Purkinje cell (primary cell): ENCODE measurements at places on chromosomes 1 and 21. TPM values are rescaled to one million over a fixed set of nuclear protein-coding genes. Genes with fewer than 3 reads are reported as not detected.

Gene BGLAP
- not detected in 2 replicates for polyA plus RNA-seq

Gene LMOD1
- 0.34 and 1.6 TPM in 2 replicates for polyA plus RNA-seq

Gene PERM1
- not detected in 2 replicates for polyA plus RNA-seq

Gene SPOCD1
- polyA plus RNA-seq = not detected in 2 replicates

Gene LYST
- 29.4 and 30.0 TPM in 2 replicates for polyA plus RNA-seq

Gene GBP3
- polyA plus RNA-seq = 1.9 and 2.7 TPM in 2 replicates

Gene DDX59
- polyA plus RNA-seq = 23.8 and 36.7 TPM in 2 replicates

Gene ZNF683
- polyA plus RNA-seq = 0.34 TPM in 1 of 2 replicates, not detected in the other
